Mesenteric fat pad (tissue), 1 donor: ENCODE measurements at places on chromosomes 6 and 20. TPM values are rescaled to one million over a fixed set of nuclear protein-coding genes. Genes with fewer than 3 reads are reported as not detected.

ADAM33 gene
- total RNA-seq = 30.7 TPM

- DNase-seq = no peak
Observed at GRCh38 chr20:2871661-2872458, 1.4 kb upstream of the PTPRA start.

- no peak for DNase-seq
Observed at GRCh38 chr6:129643968-129644367, 66.0 kb downstream of the ARHGAP18 start.

- DNase-seq = no peak
Observed at GRCh38 chr6:155050311-155050710, 55.2 kb downstream of the TIAM2 start.

FAM184A gene
- 4.8 TPM for total RNA-seq

PAQR8 gene
- 3.9 TPM for total RNA-seq

GRCh38 chr6:3560211-3560610 is 103.4 kb upstream of the SLC22A23 start:
- DNase-seq = no peak

DNA sequence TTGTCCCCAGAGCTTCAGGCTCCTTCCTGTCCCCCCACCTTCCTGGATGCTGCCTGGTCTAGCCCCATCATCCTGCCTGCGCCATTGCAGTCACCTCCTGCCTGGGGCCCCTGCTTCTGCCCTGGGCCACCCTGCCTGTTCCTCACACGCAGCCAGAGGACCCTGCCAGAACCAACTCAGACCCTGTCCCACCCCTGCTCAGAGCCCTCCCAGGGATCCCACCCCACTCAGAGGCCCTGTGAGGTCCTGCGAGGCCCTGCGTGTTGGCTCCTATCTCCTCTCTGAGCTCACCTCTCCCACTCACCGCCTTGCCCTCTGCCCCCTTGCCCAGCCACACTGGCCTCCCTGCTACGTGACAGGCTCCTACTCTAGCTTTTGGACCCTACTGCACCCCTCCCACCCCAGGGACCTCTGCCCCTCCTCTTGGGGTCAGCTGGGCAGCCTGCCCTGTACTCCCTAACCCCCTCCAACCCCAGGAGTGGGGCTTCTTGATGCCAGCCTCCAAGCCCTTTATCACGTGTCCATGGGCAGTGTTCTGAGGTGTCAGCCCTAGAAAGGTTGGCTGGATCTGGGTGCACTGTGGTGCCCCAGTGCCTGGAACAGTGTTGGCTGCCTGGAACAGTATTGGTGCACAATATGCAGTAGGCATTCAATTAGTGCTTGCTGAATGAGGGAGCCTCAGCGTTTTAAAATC is 68.3 kb downstream of the CEBPB start:
- DNase-seq = no peak

GRCh38 chr6:119609865-119610264 is 260.3 kb upstream of the MAN1A1 start:
- DNase-seq = no peak

PLN gene
- total RNA-seq = 5.6 TPM

DNA sequence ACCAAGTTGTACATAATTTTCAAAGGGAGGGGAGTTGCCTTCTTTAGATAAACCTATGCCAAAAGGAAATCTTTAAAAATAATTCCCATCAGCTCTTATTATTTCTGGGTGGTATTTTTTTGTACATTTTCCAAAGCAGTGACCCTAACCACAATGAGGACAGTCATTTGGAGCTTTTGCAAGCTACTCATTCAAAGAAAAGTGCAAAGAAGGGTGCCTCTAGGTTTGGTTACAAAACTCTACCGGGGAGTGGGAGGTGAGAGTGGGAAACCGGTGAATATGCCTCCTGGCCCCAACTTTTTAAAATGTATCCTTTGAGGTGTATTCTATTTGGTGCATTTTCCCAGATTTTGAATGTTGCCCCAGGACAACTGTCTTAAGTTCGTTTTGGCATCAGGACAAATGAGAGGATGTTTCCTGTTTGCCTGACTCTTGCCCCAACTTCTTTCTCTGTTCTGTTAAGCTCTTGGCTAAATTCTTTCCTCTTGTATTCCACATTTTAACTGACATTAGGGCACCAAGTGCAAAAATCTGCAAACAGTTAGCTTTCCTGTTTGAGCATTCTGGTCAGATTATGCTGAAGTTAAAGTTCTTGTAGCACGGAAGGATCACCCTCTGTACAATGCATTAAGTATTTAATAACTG is 78.9 kb downstream of the SLX4IP start:
- DNase-seq = no peak

DNA sequence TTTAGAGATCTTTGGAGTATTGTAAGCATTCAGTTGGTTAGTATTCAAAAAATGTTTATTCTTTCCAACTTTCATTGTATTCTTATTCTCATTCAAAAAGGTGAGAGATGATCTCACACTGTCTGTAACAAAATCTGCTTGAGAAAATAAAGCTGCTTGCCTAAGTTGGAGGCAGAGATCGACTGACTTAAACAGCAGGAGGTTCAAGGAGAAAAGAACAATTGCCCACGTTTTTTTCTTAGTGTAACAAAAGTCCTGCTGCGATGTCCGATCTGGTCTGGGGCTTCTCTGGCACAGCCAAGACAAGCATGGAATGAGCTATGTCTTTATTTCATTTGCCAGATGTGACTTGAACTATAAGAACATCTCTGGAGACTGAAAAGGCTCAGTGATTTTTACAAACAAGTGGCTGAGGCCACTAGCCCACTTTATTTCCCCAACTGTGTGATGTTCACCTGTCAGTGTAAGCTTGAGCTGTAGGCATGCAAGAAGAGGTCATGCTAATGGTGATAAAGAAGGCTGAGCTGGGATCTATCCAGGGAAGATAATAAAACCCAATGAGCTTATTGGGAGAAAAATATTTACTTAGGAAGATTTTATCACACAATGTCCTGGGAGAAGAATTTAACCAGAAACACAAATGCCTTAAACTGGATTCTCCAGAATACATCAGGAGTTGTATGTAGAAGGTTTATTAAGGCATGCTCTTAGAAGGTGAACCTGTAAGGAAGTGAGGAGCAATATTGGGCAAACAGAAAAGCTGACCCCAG is 580.1 kb upstream of the BTBD3 start:
- no peak for DNase-seq

DNA sequence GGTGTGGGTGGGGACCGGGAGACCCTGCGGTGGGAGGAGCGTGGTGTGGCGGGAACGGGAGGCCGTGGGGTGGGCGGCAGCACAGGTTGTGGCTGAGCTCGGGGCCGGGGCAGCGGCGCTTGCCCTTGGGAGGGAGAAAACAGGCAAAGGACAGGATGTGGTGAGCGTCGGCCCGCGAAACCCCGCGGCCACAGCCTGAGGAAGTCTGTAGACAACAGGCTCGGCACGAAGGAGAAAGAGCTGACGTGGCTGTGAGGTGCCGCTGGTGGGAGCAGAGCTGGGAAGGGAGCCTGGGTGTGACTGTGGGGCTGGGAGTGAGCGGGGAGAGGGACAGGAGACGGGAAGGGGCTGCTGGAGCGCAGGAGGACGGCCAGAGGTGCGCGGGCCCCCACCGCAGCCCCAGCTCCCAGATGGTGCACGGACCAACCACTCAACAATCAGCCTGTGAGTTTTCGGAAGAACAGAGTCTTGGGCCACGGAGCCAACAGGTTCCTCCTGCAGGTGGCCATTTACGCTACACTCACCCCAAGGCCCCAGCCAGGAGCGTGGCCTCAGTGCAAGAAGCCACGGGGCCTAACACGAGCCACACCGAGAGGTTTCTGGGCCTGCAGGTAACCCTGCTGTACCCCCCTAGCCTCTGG is 202.8 kb downstream of the DLL1 start:
- DNase-seq = peak; percentile 87

- DNase-seq = no peak
Observed at GRCh38 chr20:2138396-2138795, 36.8 kb downstream of the STK35 start.

DNA sequence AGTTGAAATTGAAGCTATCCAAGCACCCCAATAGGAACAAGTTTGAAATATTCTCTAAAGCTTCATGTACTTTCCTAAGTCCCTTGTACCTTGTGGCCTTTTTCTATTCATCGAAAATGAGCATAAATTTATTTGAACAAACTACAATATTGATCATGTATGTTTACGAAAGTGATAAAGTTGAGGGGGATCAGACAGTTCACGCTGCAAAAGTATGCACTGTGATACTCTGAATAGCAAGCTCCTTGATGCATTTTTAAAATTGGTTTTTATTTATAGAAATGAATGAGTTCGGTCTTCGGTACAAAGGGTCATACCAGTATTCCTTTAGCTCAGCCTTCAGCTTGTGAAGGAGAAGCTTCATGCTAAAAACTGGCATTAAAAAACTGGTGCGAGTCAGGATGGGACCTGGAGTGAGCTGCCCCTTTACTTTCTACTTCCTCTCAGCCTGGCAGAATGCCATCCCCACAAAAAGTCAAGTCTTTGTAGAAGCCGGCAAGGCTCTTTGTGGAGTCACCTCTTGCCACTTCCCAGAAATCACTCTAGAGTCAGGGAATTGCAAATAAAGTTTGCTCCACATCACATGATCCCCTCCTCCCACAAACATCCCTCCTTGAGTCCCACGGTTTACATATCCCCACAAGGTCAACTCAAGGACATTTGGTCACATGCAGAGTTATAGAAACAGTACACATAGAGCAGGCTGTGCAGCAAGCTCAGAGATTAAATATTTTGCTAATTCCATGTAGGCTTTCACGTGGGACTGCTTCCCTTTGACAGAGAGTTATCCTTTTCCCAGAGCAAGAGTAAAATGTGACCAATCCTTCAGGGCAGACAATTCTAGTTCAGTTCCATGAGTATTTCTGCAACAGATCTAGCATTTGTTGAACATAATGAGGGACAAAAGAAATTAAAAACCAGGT is 34.6 kb upstream of the ADGRF1 start:
- no peak for DNase-seq

GRCh38 chr6:83853178-83854000 is at the start of gene RIPPLY2:
TSS of gene RIPPLY2 (plus strand) at chr6:83853360. CDS start at chr6:83853417, 57 bp downstream.
- no peak for DNase-seq

GRCh38 chr20:6637160-6637579 is 130.3 kb upstream of the BMP2 start:
- DNase-seq = no peak

- no peak for DNase-seq
Observed at GRCh38 chr6:7189101-7189758, 81.5 kb downstream of the RREB1 start.

DNA sequence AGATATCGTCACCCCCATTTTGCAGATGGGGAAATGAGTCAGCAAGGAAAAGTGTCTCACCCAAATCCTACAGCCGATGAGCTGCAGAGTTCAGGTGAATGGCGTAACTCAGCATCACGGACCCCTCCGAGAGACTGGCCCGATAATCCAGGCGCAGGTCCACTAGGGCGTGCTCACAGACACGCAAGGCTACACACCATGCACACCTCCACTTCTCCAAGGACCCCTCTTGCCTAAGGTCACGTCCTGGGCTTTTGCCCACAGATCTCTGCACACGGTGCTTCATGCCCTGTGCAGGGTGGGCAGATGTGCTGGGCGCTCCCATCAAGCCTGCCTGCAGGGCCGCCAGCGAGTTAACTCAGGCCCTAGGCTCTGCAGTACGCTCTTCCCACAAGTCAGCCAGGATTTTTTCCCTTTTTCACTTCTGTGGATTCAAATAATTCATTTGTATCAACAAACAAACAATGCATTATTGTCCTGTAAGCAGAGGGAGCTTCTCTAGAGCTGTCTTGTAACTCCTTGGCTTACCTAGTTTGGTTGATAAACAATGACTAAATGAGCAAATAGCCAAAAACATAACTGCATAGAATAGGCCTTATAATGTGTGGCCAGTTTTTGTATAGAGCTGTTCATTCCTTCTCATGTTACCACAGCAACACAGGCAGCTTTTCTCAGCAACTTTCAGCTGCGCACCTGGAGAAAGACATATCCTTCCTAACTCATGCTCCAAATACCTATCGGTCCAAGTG is 139.1 kb downstream of the AGPAT4 start:
- no peak for DNase-seq

AGER gene
- 5.7 TPM for total RNA-seq

DEFB132 gene
- 1.5 TPM for total RNA-seq

PHACTR3 gene
- total RNA-seq = 1.8 TPM

ANKEF1 gene
- 4.9 TPM for total RNA-seq

DNA sequence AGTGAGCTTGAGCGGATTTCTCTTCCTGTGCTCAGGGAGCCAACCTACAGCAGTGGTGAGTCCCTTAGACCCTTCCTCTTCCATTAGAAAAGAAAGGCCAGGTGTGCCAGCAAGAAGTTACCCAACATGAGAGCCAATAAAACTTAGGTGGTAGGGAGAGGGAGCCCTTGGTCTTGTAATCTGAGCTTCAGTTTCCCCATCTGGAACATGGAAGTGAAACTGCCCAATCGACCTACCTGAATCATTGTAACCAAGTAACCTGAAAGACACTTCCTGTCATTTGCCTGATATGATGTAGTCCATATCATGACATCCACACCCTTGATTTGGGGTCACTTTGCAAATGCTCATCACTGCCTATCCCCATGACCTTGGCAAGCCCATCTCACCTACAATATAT is 66.4 kb downstream of the MDGA1 start:
- DNase-seq = no peak

GRCh38 chr6:44650947-44651346 is 263.4 kb downstream of the CDC5L start:
- no peak for DNase-seq

GRCh38 chr6:40807484-40807883 is 220.3 kb upstream of the LRFN2 start:
- DNase-seq = no peak

NR2E1 gene
- total RNA-seq = not detected

MPIG6B gene
- total RNA-seq = not detected

GRCh38 chr6:5199283-5199682 is 61.5 kb downstream of the LYRM4 start:
- no peak for DNase-seq

DNA sequence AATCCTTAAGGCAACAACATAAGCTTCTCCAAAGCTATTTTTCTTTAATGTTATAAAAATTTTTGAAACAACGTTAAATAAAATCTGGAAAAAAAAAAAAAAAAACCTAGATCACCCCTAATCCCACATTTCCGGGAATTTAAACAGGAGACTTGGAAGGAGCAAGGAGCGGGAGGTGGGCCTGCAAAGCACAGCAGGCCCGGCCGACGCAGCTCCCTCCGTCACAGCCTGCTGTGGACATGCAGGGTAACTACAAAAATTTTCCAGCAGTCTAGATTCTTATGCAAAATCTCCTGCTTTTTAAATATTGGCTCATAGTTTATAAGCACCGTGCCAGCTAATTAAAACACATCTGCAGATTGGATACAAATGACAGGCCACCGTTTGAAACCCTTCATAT is 23.5 kb downstream of the FOXF2 start:
- DNase-seq = no peak

OVOL2 gene
- not detected for total RNA-seq

DNA sequence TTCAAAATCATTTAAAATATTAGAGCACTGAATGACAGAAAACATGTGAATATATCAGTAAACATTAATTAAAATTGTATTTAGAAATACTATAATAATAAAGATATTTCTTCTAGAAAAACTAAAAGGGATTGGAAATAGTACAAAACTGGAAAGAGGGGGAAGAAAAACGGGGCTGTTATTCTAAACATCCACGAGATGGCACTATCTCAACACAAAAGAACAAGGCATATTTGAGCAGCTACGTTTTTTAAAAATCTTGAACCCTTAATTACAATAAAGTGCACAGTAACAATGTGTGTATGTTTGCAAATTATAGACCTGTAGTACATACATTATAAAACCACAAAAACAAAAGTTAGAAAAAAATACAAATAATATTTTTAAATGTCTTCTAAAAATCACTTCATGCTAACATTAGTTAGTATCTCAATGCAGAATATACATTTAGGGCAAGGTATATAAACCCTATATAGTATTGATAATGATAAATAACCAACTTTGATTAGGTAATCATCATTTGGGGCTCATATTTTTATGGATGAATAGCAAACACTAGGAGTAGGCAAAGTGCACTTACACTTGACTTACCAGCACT is 42.5 kb upstream of the PNISR start:
- DNase-seq = no peak
